ENCODE measurements at places on chromosomes 11 and 22. TPM values are rescaled to one million over a fixed set of nuclear protein-coding genes. Genes with fewer than 3 reads are reported as not detected.

Gene OR4D9
- not detected for total RNA-seq

Gene OR4D5
- not detected for total RNA-seq

Gene UBQLNL
- 0.08 TPM for total RNA-seq

Gene TOLLIP
- 118 TPM for total RNA-seq

Gene PIWIL4
- total RNA-seq, result 0.80 TPM

Gene OR52I1
- total RNA-seq, result not detected

Gene GAB4
- total RNA-seq, result not detected

Gene PKDREJ
- 0.04 TPM for total RNA-seq

Gene KCNJ1
- total RNA-seq, result not detected

Gene MS4A6A
- 4.9 TPM for total RNA-seq

Gene FJX1
- 5.6 TPM for total RNA-seq

Gene BTG4
- not detected for total RNA-seq

Gene NAGA
- total RNA-seq, result 11.2 TPM

Gene TST
- 83.2 TPM for total RNA-seq

Gene GPR83
- not detected for total RNA-seq

Gene TP53AIP1
- 22.2 TPM for total RNA-seq

Gene POLDIP3
- 43.9 TPM for total RNA-seq

Gene OR2AT4
- total RNA-seq, result not detected

Gene TRIM49
- not detected for total RNA-seq

Gene KRTAP5-9
- 0.36 TPM for total RNA-seq

Gene MUC5AC
- total RNA-seq, result not detected

Gene SEZ6L
- 0.04 TPM for total RNA-seq

Gene LGR4
- 22.8 TPM for total RNA-seq

Gene MIAT
- 1.1 TPM for total RNA-seq

Gene CBLIF
- total RNA-seq, result not detected
